ENCODE measurements at places on chromosomes 11 and 22.
A peak's percentile ranks its signal among the peaks of the same experiment; 100 is the strongest.

- no peak for DNase-seq
These were observed 125.1 kb upstream of the ZBED5 start for GRCh38 chr11:10982704-10983510.

DNA sequence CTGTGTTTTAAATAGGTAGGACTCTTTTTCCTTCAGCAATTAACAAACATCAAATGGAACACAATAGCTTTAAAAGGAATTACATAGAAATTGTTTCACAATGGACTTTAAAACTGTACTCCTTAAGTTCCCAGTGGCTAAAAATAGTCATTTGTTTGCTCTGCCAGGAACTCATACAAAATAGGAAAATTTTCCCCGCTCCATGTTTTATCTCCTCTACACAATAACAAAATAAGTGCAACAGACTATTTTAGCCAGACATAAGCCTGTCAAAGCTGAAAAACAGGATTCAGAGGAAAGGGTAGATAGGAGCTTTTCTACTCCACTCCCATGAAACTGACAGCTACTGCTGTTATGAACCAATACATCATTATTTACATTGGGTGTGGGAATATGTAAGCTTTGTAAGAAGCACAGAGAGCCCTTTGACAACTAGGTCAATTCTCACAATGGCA, 90.1 kb downstream of the STK33 start:
- DNase-seq = no peak

- no peak for DNase-seq
These were observed 891.2 kb downstream of the KCNA4 start for GRCh38 chr11:29125606-29126005.

- peak; percentile 92 for DNase-seq
These were observed 33.7 kb upstream of the APOBEC3A start for GRCh38 chr22:38923463-38924346.

- peak; percentile 84 for DNase-seq
These were observed 43.9 kb upstream of the FAT3 start for GRCh38 chr11:92180664-92181251.

DNA sequence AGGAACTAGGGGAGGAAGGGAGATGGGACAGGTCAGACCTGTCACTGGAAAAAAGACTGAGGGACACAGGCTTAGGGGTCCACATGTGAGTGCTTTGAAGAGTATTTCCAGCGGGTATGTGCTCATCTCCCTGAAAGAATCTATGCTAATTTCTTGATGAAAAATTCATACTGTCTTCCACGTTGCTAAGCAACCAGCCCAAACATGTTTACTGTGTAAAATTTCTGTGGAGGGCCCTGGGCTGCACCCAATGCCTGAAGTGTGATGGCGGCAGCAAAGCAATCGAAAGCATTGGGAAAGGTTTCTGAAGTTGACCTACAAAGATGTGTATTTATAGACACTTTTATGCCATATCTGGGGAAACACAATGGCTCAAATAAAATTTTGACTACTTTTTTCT, 7.4 kb downstream of the SYT13 start:
- DNase-seq = no peak

DNA sequence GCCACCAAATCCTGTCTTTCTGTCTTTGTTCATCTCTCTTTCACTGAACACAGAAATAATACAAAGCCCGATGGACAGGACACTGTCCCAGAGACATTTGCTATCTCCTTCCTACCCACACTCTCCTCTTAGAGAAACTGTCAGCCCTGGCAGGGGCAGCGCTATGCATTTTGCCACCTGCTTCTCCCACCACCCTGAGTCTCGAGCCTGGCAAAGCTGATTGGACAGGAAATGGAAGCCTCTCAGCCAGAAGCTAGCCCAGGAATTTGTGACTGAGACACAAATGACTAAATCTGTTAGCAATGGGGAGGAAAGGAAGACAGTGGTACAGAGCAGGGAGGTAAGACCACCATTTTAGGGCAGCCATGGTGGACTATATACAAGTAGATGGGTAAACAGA, 14.9 kb upstream of the GALNT18 start:
- no peak for DNase-seq

- DNase-seq = no peak
These were observed 71.6 kb downstream of the EXT2 start for GRCh38 chr11:44167046-44167445.

DNA sequence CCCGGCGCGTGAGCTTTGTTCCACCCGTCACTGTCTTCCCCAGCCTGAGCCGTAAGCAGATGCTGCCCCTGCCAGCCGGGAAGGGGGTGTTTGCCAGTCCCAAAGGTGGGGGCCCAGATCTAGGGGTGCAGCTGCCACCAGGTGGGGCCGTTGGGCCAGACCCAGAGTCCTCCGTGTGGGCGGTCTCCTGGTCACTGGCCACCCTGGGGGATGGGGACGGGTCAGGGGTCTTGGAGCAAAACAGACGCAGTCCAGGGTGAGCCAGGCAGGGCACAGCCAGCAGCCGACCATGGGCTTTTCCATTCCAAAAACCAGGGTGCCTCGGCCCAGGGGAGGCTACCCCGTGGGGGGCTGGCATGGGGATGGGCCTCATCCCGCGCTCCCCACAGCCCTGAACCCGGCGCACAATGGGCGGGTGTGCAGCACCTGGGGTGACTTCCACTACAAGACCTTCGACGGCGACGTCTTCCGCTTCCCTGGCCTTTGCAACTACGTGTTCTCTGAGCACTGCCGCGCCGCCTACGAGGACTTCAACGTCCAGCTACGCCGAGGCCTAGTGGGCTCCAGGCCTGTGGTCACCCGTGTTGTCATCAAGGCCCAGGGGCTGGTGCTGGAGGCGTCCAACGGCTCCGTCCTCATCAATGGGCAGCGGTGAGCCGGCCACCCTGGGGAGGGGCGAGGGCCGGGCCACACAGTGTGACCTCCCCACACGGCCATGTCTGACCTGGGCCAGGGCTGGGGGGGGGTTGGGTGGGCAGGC, 3.5 kb downstream of the MUC5B start:
- no peak for DNase-seq

DNA sequence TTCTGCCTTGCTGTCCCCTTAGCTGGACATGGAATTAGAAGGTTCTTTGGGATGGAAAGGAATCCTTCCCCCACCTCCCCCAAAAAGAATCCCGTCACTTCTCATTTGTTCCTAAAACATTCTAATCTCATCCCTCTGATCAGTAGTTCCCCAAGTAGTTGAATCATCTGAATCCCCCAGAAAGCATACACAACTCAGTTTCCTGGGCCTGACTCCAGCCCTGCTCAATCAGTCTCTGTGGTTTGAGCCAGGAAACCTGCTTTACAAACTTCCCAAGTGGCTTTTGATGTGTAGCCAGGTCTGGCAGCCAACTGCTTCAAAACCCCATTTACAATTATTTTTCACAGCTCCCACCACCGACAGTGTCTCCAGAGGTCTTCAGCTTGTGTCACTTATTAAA, 20.2 kb downstream of the C22orf31 start:
- peak; percentile 47 for DNase-seq

DNA sequence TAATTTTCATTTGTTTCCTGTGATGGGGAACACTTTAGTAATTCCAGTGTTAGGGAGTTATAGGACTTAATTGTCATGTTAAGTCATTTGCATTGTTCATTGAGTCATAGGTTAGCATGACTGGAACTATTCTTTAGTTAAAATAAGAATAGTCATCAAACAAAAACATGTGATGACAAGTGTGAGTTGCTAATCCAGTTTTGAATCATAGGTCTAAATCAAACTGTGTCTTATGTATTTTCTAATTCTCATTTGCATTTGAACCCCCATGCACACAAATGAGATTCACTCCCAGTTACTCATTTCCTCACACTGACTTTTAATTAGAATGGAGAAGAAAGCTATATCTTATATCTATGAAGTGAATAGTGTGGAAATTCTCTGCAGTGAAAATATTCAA, 405.6 kb downstream of the LRRC4C start:
- DNase-seq = no peak

DNA sequence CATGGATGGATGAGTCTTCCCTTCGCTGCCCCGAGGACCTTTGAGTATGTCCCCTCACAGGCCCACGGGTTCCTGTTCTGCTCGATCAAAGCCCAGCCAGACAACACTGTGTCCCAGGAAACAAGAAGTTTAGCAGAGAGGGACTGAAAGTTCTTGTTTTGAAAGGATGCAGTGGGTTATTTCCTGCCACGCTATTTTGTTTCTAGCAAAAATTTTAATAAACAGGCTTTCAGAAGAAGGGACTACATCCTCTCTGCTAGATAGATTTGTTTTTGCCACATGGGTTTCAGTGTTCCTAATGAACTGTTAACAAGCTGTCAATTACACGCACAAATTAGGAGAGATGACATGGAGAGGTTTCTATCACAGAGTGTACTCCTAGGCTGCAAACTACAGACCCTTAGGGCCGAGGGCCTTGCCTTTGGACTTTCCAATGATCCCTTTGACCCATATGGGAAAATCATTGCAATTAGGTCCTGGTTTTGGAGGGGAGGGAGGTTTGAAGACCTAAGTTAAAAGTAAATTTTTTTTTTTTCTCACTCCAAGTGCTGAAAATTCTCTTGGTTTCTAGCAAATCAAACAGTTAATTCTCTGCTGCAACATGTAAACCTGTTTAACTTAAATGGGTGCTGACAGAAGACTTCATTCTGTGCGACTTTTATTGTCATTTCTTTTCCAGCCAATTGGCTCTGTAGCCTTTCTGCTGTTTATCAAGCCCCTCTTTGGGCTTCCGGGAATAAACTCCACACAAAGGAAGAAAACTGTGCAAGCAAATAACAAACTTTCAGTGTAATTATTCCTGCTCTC, 81.4 kb downstream of the RCN1 start:
- DNase-seq = no peak

DNA sequence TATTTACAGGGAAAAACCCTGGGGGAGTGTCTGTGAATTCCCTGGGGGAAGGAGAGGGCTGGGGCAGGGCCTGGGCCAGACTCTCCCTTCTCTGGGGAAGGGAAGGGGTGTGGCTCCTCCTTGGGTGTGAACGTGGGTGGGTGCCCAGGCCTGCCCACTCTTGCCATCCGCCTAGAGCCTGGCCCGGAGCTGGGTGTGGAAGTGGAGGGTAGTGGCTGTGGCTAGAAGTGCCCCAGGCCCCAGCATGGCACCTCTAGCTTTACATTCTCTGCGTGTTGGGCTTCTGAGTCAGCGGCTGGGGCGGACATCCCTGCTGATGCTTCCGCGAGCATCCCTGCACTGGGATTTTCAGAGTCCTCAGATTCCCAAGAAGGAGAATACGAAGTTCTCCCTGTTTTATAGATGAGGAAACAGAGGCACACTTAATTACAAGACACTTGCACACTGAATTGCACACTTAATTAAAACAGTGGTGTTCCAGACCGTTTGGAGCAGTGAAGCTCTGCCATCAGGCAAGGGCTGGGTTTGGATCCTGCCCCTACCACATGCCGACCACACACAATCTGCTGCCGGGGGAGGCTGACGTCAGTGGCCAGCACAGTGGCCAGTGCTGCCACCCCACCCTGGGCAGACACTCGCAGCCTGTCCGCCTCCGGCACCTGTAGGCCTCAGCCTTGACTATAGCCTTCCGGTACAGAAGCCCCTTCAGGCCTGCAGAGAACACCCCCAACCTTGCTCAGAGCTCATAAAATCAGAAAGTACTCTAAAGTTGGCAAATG, 7.6 kb downstream of the BAD start:
- peak; percentile 55 for DNase-seq

- no peak for DNase-seq
These were observed 13.8 kb downstream of the CABP7 start for GRCh38 chr22:29733362-29734201.

GRCh38 chr11:86245369-86246292, 1.1 kb downstream of the EED start:
- peak; percentile 6 for DNase-seq

DNA sequence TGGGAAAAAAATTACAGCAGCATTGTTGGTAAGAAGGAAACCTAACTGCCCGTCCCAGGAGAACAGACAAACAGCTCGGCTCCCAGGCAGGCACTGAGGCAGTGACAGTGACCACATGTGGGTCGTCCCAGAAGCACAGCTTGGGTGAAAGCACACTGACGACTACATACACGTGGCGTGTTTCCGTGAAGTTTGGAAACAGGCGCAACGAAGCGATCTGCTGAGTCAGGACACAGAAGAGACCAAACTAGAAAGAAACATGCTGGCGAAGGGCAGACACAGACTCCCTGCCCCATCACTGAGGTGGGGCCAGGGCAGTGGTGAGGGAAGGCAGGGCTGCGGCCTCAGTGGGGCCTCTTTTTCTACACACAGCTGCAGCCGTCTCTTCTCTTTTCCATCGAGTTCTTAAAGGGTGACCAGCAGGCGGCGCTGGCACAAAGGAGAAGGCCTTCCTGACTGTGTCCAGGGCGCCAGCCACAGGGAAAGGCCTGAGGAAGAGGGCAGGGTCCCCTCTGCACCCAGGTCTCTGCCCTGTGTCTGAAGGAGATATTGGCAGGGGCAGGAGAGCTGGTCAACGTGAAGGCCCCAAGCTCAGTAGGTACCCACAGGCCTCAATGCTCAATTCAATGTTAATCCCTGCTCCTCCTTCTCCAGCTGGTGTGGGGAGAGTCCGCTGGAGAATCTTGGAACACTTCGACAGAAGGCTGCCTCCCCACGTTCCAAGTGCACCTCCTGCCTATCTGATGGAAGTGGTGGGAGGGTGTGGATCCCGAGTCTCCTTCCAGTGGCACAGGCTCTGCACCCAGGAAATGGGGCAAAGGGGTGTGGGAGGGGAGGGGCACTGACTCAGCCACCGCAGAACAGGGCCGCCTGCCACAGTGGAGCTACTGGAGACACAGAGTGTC, 19.9 kb downstream of the CARS1 start:
- peak; percentile 73 for DNase-seq

DNA sequence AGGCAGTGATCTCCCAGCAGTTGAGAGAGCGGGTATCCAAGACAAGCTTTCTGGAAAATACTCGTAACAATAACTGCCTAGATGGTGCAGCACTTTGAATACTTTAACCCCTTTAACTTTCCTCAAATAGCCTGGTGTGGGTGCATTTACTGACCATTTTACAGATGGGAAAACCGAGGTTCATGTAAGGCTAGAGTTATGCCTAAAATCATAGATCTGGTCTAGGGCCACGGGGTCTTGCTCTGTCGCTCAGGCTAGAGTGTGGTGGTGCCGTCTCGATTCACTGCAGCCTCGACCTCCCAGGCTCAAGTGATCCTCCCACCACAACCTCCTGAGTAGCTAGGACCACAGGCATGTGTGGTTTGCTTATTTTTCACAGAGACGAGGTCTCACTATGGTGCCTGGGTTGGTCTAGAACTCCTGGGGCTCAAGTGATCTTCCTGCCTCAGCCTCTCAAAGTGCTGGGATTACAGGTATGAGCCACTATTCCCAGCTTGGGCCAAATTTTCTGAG, 269.2 kb upstream of the SYN3 start:
- no peak for DNase-seq
